ENCODE measurements at places on chromosomes 1 and 21.

- DNase-seq = no peak
These were observed 26.3 kb upstream of the EPB41 start for GRCh38 chr1:28887835-28888682.

DNA sequence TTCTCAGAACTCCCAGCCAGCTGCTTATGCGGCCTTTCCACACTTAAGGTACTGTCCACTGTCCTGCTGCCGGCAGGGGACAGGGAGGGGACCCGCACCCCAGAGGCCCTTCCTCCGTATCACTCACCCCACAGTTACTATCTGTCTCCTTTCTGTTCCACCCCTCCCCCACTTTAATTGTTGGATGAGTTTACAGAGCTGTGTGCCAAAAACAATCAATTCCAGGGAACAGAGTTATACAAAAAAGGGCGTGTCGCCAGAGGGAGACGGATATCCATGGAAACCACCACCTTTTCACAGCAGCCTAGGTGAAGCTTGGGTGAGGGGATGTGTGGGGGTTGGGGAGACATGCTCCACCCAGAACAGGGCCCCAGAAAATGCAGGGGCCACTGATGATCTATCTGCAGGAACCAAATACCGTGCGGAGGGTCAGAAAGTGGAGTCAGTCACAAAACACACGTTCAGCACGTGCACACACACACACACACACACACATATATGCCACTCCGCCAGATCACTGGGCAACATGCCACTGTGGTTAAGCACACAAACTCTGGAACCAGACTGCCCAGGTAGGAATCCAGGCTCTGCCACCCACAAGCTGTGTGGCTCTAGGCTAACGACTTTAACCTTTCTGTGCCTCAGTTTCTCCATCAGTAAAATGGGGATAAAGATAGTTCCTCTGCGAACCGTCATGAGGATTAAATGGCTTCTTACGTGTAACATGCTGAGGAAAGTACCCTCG lies 30.5 kb downstream of the CASZ1 start:
- DNase-seq = no peak

GRCh38 chr1:167562702-167563101 lies 9.1 kb upstream of the CREG1 start:
- no peak for DNase-seq

DNA sequence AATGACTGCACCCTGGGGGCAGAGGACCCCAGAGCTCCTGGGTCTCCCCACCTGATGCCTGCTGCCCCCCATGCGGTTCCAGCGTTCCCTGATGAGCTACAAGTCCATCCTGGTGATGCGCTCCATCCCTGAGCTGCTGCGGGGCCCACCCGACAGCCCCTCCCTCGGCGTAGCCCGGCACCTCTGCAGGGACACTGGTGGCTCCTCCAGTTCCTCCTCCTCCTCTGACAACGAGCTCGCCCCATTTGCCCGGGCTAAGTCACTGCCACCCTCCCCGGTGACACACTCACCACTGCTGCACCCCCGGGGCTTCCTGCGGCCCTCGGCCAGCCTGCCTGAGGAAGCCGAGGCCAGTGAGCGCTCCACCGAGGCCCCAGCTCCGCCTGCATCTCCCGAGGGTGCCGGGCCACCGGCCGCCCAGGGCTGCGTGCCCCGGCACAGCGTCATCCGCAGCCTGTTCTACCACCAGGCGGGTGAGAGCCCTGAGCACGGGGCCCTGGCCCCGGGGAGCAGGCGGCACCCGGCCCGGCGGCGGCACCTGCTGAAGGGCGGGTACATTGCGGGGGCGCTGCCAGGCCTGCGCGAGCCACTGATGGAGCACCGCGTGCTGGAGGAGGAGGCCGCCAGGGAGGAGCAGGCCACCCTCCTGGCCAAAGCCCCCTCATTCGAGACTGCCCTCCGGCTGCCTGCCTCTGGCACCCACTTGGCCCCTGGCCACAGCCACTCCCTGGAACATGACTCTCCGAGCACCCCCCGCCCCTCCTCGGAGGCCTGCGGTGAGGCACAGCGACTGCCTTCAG lies 35.5 kb downstream of the TRIM11 start:
- no peak for DNase-seq

DNA sequence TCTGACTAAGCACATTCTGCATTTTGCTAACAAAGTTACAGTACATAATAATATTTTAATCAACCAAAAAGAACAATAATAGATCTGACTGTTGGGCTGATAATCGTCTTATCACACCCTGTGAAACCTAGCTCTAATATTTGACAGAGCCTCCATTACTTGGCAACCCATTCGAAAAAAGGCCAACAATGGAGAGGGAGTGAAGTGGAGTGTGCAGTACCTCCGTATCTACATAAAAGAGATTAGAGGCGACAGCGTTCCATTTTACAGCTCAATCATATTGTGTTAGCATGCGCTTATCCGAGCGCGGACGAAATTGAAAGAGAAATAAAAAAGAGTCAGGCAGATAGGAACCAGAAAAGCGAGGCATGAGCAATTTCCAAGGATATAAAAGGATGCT lies 137.3 kb upstream of the USH2A start:
- DNase-seq = no peak

GRCh38 chr1:91872000-91872399 lies 14.0 kb downstream of the TGFBR3 start:
- no peak for DNase-seq

- DNase-seq = no peak
These were observed 52.5 kb downstream of the NBPF6 start for GRCh38 chr1:108502624-108503023.

DNA sequence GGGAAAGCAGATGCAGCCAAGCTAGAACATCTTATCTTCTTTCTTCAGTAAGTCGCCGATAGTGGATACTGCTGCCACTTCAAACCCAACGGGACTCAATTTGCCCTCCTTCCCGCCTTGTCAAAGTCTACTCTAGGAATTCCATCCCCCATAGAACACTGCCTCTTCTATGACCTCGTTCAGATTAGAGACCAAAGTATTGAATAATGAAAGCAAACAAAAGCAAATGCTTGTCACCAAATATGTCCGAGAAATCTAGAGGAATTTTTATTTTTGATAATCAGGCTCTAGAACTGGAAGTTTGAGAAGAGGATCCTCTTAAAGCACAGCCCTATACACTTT lies 853 bp upstream of the RRAGC start:
- DNase-seq = no peak

DNA sequence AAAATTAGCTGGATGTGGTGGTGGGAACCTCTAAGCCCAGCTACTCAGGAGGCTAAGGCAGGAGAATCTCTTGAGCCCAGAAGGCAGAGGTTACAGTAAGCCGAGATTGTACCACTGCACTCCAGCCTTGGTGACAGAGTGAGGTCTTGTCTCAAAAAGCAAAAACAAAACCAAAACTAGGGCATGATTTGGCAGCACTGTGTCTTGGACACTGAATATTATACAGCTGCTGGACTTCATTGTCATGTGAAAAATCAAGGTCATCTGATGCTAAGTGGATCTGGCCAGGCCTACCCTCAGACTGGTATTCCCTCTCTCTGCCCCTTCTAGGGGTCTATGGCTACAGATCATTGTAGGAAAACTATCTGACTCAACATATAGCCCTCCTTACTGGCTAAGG lies 55.2 kb upstream of the MRPS6 start:
- DNase-seq = no peak

- DNase-seq = no peak
These were observed 53.5 kb upstream of the PDE9A start for GRCh38 chr21:42599962-42600361.

DNA sequence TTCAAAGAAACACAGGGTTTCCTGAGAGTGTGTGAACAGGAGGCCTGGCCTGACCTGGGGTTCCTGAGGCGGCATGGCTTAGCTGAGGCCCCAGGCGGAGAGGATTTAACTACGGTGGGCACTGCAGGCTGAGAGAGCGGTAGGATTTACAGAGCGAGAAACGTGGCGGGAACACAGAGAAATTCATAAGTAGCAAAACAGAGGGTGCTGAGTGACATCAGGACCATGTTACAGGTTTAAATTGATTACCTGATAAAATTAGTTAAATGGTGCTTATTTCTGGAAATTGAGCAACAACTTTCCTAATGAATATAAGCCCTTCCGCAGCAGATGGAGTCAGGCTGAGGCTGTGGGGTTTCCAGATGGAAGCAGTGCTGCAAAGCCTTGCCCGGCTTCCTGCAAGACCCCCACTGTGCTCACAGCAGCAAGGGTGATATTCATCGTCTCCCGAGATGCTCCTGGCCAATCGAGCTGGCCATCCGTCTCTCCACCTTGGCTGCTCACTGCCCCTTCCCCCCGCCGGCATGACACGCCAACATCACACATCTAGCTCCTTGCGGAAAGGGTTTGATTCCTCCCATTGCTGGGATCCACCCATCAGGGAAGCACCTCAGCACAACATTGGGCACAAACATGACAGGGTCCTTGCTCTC lies 69.4 kb upstream of the MORC3 start:
- DNase-seq = no peak

- no peak for DNase-seq
These were observed 71.0 kb upstream of the ANGPTL1 start for GRCh38 chr1:178941849-178942248.

DNA sequence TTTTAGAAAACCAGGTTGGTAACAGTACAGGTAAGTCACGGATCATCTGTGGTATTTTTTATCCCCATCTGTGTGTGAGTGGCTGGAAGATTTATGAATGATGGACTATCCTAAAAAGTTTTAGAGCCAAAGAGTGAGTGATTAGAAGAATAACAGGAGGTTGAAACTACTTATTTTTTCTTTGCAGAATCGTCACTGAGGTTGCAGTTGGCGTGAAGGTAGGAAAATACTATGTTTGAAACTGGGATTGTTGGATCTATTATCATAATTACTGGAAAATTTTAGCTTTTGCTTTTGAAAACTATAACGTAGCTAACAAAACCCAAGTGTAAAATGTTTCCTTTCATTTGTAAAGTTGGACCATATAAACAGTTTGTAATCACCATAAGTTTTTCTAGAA lies 1.8 kb downstream of the PTBP2 start:
- DNase-seq = no peak

DNA sequence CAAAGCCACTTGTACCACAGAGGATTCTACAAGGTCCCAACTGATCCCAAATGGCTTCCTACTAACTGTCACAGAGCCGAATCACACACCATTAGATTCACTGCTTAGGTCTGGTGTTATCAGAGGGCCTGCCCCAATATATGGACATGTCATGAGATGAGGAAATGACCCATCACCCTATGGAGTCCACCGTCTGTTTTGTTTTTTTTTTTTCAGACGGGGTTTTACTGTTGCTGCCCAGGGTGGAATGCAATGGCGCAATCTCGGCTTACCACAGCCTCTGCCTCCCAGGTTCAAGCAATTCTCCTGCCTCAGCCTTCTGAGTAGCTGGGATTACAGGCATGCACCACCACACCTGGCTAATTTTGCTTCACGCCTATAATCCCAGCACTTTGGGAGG lies 83.8 kb upstream of the ETS2 start:
- DNase-seq = no peak

- DNase-seq = no peak
These were observed 285.0 kb downstream of the SIPA1L2 start for GRCh38 chr1:232344791-232345399.

- no peak for DNase-seq
These were observed 1.0 kb downstream of the CDKN2C start for GRCh38 chr1:50970931-50971582.

DNA sequence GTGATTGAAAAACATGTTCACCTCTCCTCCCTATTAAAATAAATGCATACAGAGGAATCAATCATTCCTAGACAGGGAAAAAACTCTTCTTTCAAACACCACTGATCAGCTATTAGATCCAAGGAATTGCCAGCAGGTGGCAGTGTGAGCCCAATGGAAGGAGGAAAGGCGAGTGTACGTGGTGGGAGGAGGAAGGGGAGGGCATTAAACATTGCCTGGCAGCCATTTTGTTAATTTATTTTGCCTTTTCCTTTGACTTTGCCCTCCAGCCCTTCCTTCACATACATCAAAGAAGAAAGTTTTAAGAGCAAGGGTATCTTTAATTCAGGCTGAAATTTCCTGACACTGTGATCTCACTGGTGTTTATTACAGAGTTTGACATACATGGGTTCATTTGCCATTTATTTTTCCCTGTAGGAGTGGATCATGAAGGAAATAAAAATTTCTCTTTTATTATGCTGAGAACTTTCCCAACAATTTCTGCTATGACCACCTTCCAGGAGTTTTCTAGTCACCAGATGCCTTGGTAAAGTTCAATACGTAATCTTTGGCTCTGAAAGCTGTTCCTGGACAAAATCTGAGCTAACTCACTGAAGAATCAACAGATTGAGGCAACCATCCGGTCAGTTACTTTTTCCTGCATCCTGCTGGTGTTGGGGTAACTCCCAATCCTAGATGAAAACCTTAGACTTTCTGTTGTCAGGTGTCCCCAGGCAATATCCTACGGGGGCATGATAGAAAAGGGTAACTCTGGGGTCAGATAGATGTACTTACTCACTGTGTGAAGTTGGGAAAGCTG lies 1.9 kb upstream of the GNAI3 start:
- peak; percentile 68 for DNase-seq

- no peak for DNase-seq
These were observed 27.8 kb downstream of the WNT2B start for GRCh38 chr1:112536561-112536960.

DNA sequence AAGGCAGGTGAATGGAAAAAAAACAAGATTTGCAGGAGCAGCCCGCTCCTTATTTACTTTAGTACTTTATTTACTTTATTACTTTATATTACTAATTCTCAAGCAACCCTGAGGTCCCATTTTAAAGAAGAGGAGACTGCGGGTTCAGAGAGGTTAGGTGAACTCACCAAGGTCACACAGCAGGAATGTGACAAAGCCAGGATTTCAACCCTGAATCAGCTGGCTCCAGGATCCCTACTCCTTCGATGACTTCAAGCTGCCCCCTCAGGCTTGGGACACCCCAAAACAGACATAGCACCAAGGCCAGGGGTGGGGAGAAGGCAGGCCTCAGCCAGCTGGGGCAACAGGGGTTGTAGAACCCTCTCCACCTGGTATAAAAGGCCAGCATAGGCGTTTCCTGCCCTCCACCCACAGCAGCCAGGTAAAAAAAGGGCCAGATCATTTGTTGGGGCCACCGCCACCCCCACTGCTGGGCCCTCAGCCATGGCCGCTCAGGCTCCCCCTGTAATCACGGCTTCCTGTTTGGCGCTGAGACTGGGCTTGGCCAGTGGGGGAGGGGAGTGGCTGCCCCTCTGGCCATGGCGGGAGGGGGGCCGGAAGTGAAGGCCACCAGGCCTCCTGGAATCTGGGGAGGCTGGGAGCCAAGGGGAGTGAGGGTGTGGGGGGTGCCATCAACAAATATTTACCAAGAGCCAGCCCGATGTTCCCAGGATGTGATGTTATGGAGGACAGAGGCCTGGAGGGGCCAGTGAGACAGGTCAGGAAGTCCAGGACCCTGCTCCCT lies 6.6 kb downstream of the SDC3 start:
- no peak for DNase-seq

- DNase-seq = no peak
These were observed 28.8 kb upstream of the TARBP1 start for GRCh38 chr1:234507626-234508387.

GRCh38 chr1:222090103-222090502 lies 348.2 kb upstream of the DUSP10 start:
- no peak for DNase-seq

- no peak for DNase-seq
These were observed 151.7 kb downstream of the COP1 start for GRCh38 chr1:176055398-176055797.
